ENCODE measurements at places on chromosomes 1 and 21.

DNA sequence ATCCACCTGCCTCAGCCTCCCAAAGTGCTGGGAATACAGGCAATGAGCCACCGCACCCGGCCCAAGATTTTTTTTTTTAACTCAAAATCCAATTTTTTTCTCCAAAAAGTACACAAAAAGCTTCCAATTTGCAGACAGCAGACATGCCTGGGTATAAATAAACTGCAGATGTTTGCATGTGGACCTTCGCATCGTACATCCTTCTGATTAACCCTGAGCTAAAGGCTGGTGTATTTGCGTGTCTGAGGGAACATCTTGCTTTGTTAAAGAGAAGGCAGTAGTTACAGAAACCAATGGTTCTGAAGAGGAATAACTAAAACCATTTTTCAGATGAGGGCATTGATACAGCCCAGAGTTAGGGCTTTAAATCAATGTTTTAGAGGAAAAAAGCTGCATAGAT is 12.7 kb downstream of the BCAR3 start:
- DNase-seq: no peak

DNA sequence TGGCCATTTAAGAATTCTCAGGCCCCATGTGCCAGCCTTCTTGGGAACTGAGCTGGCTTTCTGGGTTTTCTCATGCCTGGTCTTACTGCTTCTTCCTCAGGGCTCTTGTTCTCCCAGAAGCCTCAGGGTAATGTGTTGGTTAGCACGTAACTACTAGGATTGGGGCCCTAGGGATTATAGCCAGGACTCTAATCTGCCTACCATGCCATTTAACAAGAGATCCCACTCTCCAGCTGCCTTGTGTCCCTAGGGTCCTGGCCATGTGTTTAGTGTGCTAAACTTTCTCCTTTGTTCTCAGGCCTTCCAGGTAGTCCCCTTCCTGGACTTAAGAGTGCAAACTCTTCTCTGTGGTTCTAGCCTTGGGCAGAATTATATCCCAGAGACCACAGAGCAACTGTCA is 2.2 kb upstream of the SH3BGRL3 start:
- no peak for DNase-seq

DNA sequence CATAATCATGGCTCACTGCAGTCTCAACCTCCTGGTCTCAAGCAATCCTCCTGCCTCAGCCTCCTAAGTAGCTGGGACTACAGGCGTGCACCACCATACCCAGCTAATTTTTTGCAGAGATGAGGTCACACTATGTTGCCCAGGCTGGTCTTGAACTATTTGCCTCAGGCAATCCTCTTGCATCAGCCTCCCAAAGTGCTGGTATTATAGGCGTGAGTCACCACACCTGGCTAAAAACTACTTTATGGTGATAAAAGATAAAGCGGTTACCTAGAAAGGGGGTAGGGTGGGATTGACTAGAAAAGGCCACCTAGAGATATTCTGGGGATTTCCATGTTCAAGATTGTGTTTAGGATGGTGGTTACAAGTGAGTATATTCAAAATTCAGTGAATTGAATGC is 5.0 kb downstream of the TSTD1 start:
- DNase-seq: no peak

DNA sequence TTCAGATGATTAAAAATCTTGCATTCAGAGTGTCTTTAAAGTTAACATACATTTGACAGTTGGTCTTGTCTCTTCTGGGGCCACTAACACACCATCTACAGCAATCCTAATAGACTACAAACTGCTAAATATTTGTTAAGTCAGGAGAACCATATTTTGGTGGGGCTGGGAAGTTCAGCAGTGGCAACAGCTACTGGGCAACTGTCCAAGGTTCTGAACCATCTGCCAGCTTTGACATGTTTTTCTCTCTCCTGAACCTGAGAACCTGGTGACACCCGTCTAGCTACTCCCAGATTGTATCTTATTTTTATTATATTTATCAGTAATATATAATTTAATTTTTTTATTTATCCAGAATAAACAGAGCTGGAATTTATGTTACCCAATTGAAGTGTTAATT is 199.0 kb upstream of the DPYD start:
- DNase-seq: no peak

GRCh38 chr1:2318314-2319278 is 72.8 kb downstream of the MORN1 start:
- DNase-seq: no peak

- no peak for DNase-seq
Measured at GRCh38 chr1:223738465-223739365, 26.4 kb downstream of the CAPN2 start.

DNA sequence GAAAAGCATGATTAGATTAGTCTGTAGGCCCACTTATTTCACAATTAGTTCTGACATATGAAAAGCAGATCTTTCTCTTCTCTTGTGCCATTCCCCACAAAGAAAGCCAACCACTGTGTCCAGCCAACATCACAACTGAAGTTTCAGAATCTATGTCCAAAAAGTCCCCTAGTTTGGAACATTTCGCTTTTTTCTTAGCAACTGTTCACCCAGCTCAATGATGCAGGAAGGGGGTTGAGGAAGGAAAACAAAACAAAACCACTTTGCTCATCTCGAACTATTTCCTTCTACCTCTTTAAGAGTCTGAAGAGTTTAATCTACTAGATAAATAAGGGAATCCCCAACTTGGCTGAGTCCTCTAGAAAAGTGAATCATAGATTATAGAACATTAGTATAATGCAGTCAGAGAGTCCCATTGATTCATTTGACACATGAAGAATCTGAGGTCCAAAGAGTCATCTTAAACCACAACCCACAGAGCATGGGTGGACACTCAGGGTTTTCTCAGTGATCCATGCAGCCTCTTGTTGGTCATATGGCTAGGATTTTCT is 159.3 kb upstream of the SGIP1 start:
- no peak for DNase-seq

DNA sequence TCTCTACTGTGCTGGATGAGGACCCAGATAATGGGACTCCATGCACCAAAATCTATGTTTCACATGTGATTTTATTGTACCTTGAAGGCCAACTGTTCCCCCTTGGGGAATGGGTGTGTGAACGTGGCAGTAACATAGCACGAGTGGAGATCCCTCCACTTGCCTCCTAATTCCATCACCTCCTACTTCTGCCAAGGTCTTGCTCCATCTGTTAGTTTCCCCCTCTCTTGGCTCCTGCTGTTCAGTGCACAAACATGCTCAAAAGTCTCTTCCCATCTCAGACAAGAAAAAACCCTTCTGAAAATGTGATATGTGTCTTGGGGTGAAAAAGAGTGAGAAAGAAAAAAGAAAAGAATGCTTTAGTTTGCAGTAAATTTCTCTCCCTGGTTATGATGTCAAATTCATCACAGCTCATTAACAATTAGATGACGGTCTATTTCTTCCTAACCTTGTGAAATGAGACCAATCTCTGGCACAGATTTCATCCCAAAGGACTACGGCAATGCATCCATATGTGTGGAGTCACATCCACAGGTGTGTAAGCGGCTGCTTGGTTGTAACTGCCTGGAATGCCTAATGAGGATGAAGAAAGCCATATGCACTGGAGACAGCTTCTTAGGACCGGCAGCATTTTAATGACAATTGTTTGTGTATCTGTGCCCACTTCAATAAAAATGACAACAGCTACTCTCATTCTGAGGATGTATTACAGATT is 79.3 kb upstream of the DIRAS3 start:
- DNase-seq: no peak

DNA sequence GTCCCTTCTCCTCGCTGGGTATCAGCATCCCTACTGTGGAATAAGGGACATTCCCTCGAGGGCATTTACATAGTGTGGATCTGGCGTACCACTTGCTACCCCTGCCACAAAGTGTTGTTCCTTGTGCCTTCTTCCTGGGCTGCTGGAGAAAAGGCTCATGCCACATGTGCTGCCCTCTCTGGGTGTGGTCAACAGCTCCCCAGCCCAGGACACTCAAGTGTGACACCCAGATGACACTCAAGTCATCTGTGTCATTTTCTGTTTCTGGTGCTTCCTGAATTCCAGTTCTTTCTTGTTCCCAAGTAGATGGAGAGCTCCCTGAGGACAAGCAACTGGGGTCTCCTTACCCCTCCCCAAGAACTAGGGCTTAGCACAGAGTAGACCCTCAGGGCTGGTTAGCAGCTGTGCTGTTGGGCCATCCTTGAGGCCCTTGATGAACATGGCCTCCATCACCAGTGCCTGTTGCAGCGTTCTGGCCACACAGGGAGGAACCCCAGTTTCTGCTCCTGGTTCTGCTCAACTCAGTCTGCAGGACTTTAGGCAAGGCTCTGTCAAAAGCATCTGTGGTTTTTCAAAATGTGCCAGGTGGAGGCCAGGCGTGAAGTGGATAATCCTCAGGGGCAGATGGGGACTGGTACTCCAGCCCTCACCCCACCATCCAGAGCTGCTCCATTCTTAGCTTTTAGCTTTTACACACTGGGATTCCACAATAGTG is 49.0 kb upstream of the CLIC4 start:
- DNase-seq: no peak

- no peak for DNase-seq
Measured at GRCh38 chr1:23283667-23284602, 60.1 kb downstream of the HNRNPR start.

- no peak for DNase-seq
Measured at GRCh38 chr21:36695671-36696389, 3.1 kb upstream of the SIM2 start.

DNA sequence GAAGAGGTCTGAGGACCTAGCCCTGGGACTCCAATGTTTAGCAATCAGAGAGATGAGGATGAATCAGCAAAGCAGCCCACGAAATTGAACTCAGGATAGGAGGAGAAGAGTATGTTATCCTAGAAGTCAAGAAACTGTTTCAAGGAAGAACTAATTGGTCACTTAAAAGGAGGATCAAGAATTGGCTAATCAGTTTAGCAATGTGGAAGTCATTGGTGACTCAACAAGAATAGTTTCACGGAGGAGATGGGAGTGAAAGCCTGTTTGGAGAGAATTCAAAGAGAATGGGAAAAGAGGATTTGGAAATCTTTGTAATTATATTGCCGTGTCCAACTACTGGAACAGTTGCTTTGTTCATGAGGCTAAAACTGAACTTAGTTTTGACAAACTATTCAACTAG is 7.4 kb downstream of the HMCN1 start:
- DNase-seq: no peak

GRCh38 chr1:211068976-211069375 is 65.0 kb downstream of the KCNH1 start:
- DNase-seq: no peak

GRCh38 chr1:7109901-7110300 is 324.6 kb downstream of the CAMTA1 start:
- no peak for DNase-seq

- DNase-seq: no peak
Measured at GRCh38 chr1:153614189-153614900, 1.4 kb upstream of the S100A16 start.

DNA sequence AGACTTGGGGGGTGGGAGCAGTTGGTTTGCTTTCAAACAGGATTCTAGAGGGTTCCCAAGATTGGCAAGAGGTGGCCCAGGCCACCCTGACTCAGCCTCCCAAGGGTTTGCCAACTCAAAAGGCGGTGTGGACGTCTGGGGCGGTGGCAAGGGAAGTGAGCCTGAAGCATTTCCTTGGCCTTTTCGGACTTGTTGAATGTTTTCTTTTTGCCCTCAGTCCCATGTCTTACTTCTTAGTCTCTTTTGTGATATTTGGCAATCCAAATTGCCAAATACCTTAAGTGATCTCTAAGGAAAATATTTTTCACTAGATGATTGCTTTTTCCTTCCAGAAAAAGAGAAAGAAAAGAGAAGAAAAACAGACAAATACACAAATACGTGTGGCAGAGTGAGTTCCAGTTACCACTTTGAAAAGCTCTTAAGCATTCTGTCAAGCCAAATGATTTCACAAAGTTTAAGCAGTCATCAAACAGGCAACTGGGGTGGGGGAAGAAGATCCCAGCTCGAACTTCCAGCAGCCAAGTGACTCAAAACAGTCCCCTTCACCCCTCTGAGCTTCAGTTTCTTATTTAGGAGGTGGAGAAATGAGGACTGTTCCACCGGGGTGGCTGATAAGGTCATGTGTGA is 374.6 kb upstream of the USP24 start:
- DNase-seq: no peak

All from CD4-positive, CD25-positive, alpha-beta regulatory T cell (primary cell).